ENCODE measurements at places on chromosomes 6 and 20.

DNA sequence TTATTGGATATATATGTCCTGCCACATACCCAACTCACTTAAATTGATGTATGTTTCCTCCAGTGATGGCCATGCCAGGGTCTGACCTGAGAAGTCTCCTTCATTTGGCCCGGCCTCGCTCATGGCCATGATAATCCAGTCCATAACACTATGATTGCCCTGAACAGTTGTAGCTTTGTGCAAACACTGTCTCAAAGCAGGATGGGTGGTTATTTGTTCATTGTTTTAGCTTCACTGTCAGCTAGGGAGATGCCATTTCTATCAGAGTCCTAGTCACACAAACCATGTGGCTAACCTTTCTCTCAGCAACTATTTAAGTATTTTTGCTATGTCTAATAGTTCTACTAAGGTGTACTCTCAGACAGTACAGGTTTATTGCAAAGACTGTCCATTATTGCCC is 47.6 kb upstream of the ZNF337 start:
- DNase-seq: no peak

DNA sequence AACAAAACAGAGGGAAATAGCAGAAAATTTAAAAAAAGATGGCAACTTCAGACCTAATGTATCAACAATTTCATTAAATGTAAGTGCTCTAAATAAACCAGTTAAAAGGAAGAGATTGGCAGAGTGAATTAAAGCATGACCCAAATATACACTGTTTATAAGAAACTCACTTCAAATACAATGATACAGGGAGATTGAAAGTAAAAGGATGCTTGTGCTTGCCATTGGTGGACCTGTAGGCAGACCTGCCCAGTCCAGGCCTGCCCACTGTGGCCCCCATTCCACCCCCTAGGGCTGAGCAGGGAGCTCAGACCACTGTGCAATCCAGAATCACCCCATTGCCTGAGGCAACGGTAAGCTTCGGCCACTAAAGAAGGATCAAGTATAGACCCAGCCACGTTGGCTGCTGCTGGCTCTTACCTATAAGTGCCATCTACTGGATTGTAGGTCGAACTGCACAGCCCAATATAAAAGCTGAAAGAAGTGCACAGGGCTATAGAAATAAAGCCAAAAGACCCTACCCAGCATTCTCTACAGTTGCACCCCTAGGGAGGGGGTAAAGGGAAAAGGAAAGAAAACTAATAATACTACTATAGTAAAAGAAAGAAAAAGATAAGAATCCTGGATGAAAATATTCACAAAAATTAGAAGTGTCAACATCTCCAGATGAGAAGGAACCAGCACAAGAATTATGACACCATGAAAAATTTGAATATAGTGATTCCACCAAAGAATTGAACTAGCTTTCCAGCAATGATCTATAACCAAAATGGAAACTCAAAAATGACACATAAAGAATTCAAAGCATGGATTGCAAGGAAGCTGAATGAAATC is 36.1 kb downstream of the PSMB1 start:
- DNase-seq: peak; percentile 78

DNA sequence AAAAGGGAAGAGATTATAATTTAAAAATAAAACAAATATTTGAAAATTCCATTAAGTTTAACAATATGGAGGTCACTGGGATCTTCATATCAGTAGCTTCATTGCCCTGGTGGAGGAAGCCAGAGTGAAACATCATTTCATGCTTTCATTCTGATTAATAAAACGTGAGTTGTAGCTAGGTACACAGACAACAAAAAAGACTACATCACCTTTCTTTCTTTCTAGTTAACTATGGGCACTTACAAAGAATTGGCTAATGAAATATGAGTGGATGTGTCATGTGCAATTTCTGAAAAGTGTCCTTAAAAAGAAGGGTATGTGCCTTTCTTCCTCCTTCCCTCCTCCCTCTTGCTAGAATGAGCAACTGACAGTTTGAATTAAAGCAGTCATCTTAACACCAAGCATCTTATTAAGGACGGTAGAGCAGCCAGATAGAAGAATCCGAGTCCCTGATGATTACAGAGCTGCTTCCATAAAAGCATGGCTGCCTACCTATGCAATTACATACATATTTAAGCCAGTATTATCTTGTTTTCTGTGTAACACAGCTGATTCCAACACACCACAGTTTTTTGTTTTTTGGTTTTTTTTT is 3.4 kb downstream of the SERAC1 start:
- DNase-seq: no peak

DNA sequence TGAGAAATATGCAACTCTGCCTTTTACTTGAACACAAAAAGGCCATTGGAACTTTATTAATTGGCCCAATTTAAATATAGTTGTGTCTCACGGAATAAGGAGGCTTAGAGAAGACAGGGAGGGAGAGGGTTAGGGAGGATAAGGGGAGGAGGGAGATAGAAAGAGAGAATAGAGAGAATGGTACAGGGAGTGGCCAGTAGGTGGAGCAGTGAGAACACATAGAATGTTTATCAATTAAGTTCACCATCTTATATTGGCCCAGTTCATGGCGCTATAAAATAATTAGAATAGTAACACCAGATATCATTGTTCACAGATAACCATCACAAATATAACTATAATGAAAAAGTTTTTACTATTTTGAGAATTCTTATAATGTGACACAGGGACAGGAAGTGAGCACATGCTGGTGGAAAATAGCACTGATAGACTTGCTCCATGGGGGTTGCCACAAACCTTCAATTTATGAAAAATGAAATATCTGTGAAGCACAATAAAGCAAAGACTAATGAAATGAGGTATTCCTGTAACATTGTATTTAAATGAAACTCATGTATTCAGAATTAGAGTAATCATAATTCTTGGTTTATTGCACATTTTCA is 374.1 kb upstream of the MANEA start:
- DNase-seq: peak; percentile 60

- no peak for DNase-seq
These were observed 108.5 kb upstream of the PRND start for GRCh38 chr20:4613184-4613583.

- DNase-seq: no peak
These were observed 541.5 kb downstream of the CD83 start for GRCh38 chr6:14658886-14659561.

DNA sequence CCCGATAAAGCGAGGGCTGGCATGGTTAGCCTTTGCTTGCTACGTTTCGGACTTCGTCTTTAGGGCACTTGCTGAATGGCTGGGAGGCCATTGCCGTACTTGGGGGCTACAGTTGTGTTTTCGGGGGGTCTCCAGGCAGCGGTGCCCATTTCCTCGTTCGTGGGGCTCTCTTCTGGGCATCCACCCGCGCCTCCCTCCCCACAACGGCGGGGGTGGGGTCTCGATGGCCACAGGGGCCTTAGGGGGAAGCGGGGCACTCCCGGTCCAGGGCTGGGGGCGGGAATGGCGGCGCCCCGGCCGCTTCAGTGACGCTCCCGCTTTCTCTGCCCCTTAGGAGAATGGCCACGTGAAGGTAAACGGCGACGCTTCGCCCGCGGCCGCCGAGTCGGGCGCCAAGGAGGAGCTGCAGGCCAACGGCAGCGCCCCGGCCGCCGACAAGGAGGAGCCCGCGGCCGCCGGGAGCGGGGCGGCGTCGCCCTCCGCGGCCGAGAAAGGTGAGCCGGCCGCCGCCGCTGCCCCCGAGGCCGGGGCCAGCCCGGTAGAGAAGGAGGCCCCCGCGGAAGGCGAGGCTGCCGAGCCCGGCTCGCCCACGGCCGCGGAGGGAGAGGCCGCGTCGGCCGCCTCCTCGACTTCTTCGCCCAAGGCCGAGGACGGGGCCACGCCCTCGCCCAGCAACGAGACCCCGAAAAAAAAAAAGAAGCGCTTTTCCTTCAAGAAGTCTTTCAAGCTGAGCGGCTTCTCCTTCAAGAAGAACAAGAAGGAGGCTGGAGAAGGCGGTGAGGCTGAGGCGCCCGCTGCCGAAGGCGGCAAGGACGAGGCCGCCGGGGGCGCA is 2.4 kb downstream of the MARCKS start:
- peak; percentile 53 for DNase-seq

DNA sequence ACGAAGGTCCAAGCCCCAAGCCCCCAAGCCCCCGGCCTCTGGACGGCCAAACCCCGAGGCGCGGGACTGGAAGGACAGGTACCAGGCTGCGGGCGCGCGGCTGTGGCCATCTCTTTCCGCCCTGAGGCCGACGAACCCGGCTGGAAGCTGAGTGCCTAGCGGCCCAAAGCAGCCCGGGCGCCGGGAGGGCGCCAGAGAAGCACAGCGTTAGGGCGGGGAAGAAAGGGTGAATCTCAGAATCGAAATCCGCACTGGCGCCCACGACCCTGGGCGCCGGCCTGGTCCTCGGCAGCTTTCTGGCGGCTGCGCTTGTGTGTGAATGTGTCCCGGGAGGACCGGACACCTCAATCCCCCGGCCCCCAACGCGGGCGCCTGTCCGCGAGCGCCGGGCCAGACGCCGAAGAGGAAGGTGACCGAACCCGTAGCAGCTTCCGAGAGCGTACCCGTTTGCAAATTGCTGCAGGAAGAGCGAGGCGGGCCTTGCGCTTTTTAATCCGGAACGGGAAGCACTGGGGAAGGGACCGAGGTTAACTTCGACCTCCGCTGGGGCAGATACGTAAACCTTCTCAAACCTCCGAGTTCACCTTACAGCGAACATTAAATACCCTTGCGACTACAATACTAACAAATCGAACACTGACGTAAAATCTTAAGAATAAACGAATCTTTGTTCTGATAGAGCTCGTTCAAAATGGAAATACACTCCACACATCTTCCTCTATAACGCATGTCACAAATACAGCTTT is 2.9 kb downstream of the NRN1 start:
- DNase-seq: no peak

GRCh38 chr20:63322146-63322932 is 29.4 kb downstream of the COL20A1 start:
- no peak for DNase-seq

DNA sequence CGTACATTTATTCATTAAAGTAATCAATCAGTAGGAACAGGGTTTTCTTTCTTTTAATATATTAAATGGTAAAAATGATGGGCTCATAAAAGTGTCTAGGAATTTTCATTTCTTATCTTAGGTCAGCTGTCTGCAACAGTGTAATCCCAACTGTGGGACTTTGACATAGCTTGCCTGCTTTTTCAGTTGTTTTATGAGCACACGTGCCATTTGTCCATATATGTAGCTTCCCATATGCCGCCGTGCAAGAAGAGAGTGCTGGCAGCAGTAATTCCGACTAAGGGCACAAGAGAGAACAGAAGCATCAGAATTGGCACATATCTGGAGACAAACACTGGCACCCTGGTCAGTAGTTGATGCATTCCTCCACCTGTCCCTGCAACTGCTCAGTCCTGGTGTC is 20.9 kb upstream of the EEF1E1 start:
- DNase-seq: no peak

- DNase-seq: no peak
These were observed 44.7 kb downstream of the OR2B6 start for GRCh38 chr6:28001751-28002150.

DNA sequence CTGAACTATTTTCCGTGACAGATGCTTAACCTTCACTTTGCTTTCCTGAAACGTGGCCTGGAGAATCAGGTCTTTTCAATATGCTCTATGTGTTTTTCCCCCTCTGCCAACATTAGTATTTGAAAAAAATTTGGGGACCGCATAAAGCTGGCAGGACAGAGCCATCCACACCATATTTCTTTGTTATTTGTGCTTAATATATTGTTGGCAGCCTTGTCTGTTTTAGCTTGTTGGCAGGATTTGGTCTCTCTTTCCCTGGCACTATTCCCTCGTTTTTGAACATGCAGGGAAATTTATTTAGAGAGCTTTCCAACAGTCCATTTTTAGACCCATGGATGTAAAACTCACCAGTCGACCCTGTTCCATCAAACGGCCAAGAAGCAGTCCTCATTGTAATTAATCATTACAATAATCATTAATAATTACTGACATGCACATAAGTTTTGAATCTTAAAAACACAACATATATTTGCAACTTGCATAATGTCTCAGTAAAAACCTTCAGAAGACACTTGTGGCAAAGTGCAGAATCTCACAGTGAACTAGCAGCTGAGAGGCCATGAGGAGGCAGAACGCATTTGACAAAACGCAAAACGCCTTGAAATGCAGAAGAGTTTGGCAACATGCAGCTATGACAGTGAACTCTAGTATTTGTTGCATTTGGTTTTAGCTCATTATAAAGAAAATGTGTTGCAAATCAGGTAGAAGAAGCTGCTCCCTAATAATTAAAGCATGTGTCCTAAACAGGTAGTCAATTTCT is 514.2 kb downstream of the C6orf118 start:
- DNase-seq: no peak

GRCh38 chr6:144581812-144582537 is 296.8 kb downstream of the UTRN start:
- DNase-seq: peak; percentile 51

DNA sequence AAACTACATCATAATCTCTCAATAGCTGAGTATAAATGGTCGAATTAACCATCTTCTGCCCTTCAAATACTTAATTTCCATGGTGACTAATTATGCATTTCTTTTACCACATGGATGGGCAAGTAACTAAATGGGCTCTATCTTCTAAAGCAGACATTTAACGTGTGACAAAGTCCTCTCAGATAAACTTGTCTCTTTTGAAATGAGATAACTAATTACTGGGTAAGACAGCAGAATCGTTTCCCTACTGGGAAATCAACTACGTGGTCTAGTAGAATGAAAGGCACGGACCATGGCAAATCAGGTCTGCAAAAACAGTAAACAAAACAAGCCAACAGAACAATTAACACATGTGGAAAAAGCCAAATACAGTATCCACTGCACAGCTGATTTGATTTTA is 137.7 kb downstream of the BACH2 start:
- no peak for DNase-seq

DNA sequence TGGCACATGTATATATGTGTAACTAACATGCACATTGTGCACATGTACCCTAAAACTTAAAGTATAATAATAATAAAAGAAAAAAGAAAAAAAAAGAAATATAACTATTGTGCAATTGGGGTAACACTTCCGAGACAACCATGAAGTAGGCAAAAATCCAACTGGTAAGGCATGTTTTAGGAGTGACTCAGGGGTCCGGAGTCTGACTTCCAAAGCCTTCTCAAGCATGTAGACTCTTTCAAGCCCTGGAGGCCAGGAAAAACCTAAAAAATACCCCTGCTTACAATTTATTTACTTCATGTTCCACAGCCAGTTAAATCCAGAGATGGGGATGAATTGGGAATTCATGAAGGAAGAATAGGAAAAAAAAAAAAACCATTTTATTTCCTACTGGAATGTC is 161.3 kb upstream of the PHACTR1 start:
- DNase-seq: peak; percentile 77

DNA sequence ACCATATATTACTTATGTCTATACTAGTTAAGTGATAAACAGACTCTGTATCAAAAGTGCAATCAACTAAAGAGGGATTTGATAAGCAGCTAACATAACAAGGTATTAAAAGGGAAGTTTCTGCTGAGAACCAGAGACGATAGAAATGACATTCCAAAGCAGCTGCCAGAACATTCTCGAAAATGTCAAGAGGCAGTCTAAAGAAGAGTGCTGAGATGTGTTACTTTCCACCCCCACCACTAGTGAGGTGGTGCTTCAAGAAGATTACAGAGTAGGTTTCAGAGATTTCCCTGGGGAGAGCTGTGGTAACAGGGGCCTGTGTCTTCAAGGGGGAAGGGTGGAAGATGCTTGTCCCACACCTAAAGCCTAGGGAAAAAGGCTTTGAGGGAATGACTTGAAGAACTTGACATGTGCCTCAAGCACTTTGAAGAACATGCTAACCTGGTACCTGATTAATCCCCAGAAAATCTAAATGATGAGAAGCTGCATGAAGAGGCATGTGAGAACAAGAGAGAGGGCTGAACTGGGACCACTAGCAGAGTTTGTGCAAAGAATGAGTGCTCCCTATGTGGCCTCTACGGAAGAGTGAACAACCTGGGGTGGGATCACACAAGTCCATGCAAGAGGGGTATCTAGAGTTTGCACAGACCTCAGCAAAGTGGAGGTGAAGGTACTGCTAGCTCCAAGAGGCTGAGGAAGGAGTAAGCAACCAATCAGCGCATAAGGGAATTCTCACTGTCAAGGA is 5.0 kb downstream of the FAM184A start:
- DNase-seq: no peak
